ENCODE measurements at places on chromosomes 5 and 9. TPM values are rescaled to one million over a fixed set of nuclear protein-coding genes. Genes with fewer than 3 reads are reported as not detected.

RANBP17 gene
- 16.3 TPM for total RNA-seq

GCNT4 gene
- total RNA-seq: 2.7 TPM

PAX5 gene
- total RNA-seq: under 0.01 TPM

SLCO6A1 gene
- total RNA-seq: not detected

PRDM9 gene
- total RNA-seq: not detected

PCDHB8 gene
- under 0.01 TPM for total RNA-seq

NR2F1 gene
- 2.9 TPM for total RNA-seq

FBXO10 gene
- 20.7 TPM for total RNA-seq

CCDC192 gene
- not detected for total RNA-seq

PSAT1 gene
- 124 TPM for total RNA-seq

KIF24 gene
- total RNA-seq: 6.5 TPM

GDF9 gene
- total RNA-seq: under 0.01 TPM

NELFB gene
- 46.9 TPM for total RNA-seq

TLN1 gene
- 143 TPM for total RNA-seq

CTSV gene
- 5.2 TPM for total RNA-seq

RNF183 gene
- total RNA-seq: not detected

DDX4 gene
- under 0.01 TPM for total RNA-seq

ST6GALNAC6 gene
- 14.8 TPM for total RNA-seq

CBY3 gene
- total RNA-seq: not detected

UGT3A1 gene
- total RNA-seq: not detected

ZNF879 gene
- 2.5 TPM for total RNA-seq

CAPSL gene
- not detected for total RNA-seq

TMED9 gene
- total RNA-seq: 58.8 TPM

MOB3B gene
- 8.5 TPM for total RNA-seq

SNCAIP gene
- not detected for total RNA-seq

Data from melanocyte of skin (primary cell).